CMK (cell line): ENCODE measurements at places on chromosomes 7 and 10.

DNA sequence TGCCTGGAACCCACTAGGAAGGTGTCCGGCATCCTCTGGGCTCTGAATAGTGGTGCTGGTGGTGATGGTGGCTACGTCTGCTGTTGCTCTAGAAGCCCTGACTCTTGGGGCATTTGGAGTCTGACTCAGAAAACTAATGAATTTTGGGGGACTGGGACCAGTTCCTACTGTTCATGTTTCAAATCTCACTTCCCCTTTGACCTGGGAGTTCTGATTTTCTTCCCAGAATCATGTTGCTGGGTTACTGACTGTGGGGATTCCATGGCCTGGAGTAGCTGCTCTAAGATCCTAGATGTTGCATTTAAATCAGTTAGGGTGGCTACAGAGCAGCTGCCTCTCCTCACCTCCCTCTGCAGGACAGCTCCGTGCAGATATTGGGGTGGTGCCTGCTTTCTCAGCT is 3.2 kb downstream of the TSPAN33 start:
- no peak for DNase-seq

DNA sequence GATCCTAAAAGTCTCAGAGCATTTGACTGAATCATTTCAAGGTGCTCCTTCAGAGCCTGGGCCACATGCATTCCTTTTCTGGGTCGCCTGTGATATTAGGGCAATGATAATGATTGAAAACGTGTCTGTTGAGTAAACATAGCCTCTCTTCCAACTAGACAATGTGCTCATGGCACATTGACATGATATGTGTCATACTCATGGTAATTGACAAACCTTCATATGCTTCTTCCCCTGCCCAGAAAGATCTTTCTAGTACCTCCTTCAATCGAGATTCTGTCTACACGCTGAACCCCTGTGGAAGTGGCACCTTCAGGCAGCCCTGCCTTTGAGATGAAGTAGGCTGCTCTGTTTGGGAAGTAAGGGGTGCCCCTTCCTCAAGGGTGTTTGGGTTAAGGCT is 98.9 kb upstream of the TCF7L2 start:
- DNase-seq: no peak

DNA sequence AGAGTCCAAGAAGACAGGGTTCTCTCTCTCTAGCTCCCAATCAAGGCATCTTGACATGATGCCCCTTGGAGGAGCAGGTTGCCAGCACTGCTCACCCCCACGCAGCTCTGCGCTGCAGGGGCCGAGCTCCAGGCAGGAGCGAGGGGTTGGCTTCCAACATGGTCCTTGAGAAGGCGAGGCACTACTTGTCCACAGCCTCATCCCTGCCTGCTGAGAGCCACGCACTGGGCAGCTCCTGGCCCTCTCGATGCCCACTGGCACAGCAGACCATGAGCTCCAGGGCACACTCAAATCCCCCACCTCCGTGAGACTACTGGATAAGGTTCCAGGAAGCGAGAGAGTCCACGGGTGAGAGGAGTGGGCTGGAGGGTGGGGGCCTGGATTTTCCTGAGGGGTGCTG is 31.1 kb downstream of the RAMP3 start:
- DNase-seq: no peak

DNA sequence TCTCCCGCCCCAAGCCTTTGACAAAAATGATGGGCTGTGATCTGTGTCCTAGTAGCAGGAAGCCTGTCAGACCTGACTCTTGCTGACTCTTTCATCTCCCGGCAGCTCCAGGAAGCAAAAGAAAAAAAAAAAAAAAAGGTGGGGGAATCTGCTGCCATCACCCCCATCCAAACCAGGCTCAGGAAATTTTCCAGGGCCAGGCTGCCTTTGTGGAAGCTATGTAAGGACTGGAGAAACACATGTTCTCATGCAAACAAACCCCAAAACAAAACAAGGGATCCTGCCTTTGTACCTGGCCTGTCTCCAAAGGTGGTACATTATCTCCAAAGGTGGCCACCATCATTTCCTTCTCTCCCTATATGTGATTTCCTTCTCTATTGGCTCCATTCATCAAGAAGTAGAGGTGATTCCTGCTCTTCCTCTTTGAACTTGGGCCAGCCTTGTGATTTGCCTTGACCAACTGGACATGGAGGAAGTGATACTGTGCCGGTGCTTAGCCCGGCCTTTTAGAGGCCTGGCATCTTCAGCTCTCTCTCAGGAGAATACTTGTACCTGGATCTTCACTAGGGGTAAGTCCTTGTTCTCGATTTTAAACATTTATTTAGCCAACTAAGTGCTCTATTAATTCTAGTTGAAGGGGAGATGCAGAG is 192.2 kb upstream of the SVIL start:
- no peak for DNase-seq

DNA sequence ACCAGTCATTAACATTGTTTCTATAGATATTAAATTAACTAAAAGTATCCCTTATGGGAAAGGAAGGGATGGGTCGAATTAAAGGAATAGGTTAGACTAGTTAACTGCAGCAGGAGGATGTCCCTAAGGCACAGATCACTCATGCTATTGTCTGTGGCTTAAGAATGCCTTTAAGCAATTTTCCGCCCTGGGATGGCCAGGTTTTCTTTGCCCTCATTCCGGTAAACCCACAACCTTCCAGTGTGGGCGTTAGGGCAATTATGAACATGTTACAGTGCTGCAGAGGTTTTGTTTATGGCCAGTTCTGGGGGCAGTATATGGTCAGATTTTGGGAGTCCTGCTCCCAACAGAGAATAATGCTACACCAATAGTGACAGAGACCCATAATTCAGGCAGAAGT is 139.3 kb upstream of the CDK13 start:
- DNase-seq: no peak

DNA sequence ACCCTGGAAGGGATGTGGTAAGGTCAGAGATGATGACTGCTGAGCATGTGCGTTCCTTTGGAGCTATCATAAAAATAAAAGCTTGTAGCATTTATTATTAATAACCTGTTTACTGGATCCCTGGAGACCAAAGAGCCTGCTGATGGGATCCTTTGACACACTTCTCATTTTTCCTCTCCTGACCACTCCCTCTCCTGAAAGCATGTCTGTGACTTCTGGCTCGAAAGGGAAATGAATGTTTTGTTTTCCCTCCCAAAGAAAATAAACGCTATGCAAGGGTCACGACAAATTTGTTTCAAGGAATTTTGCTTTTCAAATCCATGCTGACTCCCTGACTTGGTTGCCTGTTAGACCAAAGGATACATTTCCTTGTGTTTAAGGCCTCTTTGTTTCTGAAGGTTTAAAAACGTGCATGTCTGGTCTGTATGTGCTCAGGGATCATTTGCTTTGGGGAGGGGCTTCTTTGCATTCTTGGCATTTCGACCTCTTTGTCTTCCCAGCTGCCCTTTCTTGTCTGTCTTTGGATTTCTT is 185.1 kb upstream of the AGK start:
- no peak for DNase-seq

DNA sequence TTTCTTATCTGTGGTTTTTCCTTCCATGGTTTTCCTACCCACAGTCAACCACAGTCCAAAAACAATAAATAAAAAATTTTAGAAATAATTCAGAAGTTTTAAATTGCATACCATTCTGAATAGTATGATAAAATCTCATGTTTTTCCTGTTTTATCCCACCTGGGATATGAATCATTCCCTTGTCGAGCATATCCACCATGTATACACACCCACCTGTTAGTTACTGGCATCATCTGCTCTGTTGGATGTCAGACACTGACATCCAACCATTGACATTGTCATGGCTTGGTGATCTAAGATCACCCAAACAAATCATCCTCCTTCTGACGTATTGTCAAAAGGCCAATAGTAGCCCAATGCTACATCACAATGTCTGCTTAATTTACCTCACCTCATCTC is 749.8 kb downstream of the TNS3 start:
- no peak for DNase-seq

DNA sequence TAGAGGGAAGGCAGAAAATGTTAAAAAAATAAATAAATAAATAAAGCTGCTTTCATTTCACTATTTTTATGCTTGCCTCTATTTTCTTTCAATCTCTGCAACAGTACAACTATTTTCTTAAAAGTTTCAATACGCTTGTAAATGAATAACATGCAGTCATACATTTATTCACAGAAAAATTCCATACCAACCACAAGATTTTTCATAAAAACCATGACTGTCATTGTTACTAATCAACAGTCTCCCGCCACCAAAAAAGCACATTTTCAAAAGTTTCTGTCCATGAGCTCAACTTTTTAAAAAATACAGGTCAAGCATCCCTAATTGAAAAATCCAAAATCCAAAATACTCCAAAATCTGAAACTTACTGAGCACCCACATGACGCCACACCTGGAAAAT is 5.3 kb downstream of the PARD3 start:
- no peak for DNase-seq

DNA sequence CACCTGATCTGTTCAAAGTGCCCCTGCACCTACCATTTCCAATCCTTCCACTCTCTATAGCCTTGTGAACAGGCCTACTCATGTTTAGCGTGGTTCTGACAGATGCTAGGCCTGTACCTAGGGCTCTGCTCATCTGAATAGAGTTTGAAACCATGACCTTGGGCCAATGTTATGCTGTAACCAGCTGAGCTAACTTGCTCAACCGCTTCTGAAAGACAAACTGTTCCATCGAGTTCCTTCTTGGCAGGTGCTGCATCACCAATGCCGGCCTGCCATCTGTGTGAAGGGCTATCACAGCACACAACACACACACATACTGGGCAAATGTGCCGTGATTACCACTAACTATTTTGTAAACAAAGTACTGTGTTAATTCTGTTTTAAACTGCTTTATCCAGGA is 419.0 kb upstream of the GALNT17 start:
- no peak for DNase-seq

DNA sequence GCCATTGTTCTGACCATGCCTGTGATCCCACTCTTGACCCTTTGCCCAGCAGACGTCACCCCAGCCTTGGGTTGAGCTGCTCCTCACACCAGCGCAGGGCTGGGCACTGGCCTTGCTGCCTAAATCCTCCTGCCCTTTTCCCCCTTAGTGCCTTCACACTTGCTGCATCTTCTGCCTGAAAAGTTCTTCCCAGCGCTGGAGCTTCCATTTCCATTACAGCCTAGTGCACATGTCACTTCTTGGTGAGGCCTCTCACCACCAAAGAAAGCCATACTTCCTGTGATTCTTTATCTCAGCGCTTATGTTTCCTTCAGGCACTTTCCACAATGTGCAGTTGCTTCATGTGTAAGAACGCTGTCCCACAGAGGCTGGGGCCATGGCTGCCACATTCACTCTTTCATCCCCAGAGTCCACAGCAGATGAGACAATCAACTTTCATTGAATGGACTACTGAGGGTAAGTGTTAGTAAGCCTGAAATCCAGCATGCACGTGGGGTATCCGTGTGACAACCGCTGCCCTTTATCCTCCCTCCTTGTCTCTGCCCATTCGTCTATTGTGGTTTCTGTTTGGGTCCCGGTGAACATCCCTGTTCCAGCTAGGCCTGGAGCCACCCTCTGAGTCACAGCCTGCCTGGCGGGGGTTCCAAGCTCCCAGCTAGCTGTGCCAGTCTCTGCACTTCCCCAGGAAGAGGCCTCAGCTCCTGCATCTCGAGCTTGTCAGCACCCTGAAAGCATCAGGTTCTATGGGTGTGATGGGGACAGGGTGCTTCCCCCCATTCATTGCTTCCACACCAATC is 37.3 kb downstream of the ADRA2A start:
- peak; percentile 62 for DNase-seq

- DNase-seq: no peak
Measured at GRCh38 chr7:1794888-1795542, 124.9 kb downstream of the ELFN1 start.

DNA sequence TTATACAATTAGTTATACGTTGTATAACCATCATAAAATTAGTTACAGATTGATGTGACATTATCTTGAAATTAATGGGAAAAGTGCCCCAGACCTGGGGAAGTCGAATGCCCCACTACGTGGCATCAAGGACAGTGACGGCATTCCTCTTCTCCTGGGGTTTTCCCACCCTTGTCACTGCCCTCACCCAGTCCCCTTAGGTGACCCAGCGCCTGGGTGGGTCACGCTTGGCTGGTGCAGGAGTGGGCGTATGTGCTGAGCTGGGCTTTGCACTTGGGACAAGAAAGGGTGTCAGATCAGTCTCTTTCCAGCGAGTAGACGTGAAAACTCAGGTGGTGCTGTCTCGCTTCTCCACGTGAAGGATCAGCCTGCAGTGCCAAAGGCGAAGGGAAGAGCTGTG is 7.6 kb downstream of the FOXK1 start:
- DNase-seq: no peak

DNA sequence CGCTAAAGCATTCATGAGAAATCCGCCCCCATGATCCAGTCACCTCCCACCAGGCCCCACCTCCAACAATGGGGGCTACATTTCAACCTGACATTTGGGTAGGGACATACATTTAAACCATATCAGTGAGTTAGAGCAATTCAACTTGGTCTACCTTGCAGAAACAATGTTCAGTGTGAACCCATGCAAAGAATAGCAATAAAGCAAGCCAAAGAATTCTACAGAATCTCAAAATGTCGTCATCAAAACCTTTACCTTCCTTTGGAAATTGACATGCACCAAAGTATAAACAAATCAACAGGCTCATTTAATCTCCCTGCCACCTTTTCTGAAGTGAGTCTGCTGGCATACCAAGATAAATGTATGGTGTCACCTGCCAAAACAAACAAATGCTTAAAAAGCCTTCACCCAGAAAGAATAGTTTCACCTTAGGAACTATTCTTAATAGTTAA is 68.8 kb upstream of the ABLIM1 start:
- DNase-seq: no peak

- DNase-seq: no peak
Measured at GRCh38 chr7:141665208-141666035, 36.5 kb downstream of the DENND11 start.

DNA sequence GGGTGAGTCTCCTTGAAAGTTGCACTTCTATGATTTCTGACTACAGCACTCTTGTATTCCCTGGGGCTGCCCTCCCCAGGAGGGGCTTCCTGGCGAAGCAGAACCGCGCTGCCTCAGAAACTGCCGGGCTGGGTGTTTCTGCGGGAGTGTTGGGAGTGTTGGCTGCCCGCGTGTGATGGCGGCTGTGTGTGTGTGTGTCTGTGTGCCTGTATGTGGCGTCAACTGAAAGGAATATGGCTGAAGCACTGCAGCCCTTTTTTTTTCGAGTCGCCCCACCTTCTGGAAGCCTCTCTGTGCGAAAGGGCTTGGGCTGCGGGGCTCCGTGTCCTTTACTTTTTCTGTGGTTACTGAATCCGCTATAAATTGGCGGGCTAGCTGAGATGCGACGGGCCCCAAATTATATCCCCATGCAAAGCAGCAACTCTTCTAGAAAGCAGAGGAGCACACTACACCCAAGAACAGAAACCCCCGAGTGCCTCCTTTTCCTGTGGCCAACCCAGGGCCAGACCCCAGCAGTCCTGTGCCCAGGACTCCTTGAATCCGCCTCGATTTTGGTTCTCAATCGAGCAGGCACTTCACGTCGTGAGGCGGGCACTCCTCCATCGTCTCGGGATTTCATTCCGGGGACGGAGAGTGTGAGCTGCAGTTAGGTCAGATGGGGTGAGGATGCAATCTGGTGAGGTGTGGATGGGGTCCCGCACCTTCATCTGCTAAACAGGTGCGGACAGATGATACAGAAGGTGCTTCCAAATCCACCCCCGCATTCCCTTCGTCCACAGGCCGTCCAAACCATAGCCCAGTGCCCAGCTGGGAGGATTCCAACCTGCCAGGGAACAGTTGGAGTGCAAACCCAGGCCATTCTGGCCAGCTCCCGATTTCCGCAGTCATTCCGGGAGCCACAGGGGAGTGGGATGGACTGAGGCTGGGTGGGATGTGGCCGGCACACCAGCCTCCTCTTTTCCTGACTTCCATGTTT is 22.5 kb upstream of the ZNF273 start:
- DNase-seq: no peak

- DNase-seq: no peak
Measured at GRCh38 chr10:114682532-114682931, 24.5 kb upstream of the ABLIM1 start.

GRCh38 chr10:118720685-118721538 is 33.9 kb downstream of the CACUL1 start:
- DNase-seq: peak; percentile 35
